Breast epithelium (tissue), 4 donors: ENCODE measurements at places on chromosomes 6 and 20. TPM values are rescaled to one million over a fixed set of nuclear protein-coding genes. Genes with fewer than 3 reads are reported as not detected.

DNA sequence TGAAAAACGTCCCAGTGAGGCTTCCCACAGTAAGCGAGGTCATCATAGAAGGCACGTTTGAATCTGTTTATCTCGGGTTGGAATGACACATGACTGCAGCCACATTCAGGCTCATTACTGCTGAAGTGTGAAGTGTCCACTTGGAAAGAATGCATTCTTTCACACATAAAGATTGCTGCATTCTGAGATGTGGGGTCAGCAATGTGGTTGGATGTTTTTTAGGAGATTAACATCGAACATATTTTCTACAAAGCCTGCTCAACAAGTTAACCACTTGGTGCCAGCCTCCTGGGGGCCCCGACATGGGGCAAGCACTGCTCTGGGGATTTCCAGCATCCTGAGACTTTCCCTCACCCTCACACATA is 79.9 kb downstream of the BMP6 start:
- no peak for DNase-seq

DNA sequence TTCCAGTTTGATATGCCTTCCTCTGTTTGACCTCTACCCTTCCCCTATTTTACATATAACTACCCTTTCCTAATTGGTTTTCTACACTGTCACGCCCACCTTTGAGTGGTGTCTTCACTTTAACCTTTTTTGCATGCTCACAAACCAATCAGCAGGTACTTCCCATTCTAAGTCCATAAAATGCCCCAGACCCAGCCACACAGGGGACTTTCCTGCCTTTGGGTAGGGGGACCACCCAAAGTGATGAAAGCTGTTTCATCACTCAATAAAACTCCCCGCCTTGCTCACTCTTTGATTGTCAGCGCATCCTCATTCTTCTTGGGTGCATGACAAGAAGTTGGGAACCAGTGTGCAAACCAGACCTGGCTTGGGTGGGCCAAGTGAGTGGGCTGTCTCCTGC is 20.5 kb upstream of the SNRPC start:
- no peak for DNase-seq

ADTRP gene
- total RNA-seq = 0.48 TPM

SPATA2 gene
- total RNA-seq = 4.6 TPM

ENPP5 gene
- 28.1 TPM for total RNA-seq

ALDH8A1 gene
- total RNA-seq = 0.66 TPM
